Stimulated activated CD8-positive, alpha-beta memory T cell treated with anti-CD3 and anti-CD28 coated beads, Interleukin-4, amount 100 ng/mL, for 48 hours (primary cell): ENCODE measurements at places on chromosomes 4 and X.

- peak; percentile 100 for DNase-seq
Observed at GRCh38 chrX:1391707-1392375, at the start of gene SLC25A6. Gene SLC25A6, minus strand, starts transcription at chrX:1392113. Its CDS starts 104 bp downstream, at chrX:1392009.

GRCh38 chrX:42466332-42467046 is 311.5 kb downstream of the PPP1R2C start:
- no peak for DNase-seq

DNA sequence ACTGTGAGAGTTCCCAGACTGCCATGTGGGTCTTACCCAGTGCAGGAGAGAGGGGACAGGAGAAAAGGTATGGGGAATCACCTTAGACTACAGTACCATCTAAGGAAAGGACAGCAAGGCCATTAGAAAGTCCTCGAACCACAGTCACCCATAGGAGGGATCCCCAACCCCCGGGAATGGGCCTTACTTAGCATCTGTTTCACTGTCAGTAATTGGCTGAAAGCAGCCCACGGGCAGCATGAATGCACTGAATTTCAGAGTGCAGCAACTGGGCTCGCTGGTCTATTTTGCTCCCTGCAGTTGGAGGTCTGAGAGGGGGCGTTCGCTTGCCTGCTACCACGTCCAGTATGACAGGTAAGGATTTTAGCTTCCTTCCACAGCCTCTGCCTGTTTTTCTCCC is 50.4 kb upstream of the KLHL8 start:
- DNase-seq = no peak

DNA sequence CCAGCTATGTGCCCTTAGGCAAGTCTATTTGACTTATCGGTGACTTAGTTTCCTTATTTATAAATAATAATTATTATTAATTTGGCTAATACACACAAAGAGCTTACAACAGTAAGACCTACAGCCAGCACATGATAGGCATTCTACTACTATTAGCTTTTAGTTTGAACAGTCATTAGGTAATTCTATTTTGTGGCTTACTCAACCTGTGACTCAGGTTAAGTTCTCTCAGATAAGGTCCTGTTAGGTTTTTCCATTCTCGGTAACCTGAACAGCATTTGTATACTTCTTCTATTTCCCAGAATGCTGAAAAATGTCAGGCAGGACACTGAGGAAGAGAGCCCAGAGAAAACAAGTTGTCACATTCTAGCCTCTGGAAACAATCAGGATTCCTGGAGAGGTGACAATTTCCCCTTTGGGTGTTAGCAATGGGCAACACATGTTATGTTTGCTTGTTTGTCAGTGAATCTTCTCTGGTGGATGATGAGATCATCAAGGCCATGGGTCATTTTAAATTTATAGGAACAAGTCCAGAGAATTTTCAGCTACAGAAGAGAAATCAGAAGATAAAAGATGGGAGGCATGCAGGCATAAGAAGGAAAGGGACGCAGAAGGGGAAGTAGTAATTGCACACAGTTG is 2144.7 kb downstream of the PCDH7 start:
- DNase-seq = no peak

DNA sequence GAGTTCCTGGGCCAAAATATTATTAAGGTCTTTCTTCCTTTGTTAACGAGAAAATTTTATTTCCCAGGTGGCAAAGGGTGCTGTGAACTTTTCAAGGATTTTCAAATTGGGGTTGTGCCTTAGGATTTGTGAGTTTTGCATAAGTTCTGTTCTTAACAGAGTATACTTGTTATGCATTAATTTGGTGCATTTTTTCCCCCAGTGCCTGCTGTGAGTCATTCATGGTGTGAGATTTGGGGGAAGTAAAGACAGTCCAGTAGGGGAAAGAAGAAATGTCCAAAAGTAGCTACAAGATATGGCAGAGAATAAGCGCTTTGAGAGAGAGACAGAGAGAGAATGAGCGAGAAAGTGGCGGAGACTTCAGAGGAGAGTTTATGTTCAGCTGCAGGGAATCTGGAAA is 239.2 kb downstream of the ARHGAP10 start:
- no peak for DNase-seq

- DNase-seq = no peak
Observed at GRCh38 chr4:53089936-53090729, 228.0 kb downstream of the RASL11B start.

DNA sequence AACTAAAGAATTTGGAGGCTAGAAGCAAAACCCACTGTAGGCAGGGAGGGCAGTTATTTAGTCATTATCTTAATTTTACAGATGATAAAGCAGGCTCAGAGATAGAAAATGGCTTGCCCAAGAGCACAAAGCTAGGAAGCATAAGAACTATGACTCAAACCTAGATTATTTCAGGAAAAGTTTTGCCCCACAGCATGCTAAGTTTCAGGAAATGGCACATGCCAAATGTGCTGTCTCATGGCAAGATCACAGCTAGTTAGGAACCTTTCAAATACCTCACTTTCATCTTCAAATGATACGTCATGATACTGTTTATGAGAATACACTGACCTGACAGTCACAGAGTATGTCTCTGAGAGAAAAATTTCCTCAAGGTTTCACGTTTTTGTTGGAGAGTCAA is 78.5 kb upstream of the SPANXC start:
- no peak for DNase-seq

- DNase-seq = no peak
Observed at GRCh38 chr4:152464030-152464823, 71.7 kb downstream of the FBXW7 start.

GRCh38 chr4:114017120-114017917 is 37.9 kb upstream of the ARSJ start:
- no peak for DNase-seq

GRCh38 chr4:152385551-152385950 is 150.3 kb downstream of the FBXW7 start:
- no peak for DNase-seq

DNA sequence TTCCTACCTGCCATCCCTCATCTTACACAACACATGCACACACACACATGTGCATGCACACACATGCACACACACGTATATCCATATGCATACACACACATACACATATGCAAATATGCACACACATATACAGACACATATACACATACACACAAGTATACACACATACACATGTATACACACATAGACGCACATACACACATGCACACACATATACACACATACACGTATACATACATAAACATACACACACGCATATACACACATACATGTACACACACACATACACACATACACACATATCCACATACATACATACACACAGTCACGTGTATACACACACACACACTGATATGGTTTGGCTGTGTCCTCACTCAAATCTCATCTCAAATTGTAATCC is 37.0 kb upstream of the AFAP1 start:
- DNase-seq = no peak

DNA sequence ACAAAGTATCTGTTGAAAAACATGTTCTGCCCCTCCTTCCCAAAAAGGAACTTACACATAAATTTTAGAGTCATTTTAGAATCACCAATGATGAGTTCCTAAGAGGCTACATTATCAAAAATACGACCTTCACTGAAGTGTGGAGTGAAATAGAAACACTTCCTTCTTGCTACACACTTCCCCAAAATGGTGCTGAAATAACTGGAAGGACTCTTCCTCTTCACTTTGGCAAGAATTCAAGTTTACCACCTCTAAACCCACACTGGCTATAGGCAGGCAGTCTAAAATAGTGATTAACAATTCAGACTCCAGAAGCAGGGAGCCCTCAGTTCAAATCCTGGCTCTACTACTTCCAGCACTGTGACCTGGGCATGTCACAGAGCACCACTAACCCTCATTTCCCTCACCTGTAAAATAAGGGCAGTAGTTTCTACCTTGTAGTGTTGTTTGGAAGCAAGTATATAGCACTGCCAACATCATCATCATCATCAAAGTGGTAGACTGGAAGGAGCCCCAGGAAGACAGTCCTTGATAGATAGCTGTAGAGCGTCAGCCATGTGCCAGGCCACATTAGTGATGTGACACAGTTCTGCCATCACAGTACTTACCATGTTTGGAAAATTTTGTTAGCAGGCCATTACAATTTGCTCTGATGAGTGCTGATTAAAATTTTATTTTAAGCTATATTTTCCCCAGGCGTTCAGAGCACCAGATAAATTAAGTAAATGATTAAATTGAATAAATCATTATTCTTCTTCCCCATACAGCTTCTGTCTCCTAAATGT is 103.3 kb downstream of the PARM1 start:
- no peak for DNase-seq

- no peak for DNase-seq
Observed at GRCh38 chrX:21778236-21778635, 20.3 kb upstream of the SMPX start.

DNA sequence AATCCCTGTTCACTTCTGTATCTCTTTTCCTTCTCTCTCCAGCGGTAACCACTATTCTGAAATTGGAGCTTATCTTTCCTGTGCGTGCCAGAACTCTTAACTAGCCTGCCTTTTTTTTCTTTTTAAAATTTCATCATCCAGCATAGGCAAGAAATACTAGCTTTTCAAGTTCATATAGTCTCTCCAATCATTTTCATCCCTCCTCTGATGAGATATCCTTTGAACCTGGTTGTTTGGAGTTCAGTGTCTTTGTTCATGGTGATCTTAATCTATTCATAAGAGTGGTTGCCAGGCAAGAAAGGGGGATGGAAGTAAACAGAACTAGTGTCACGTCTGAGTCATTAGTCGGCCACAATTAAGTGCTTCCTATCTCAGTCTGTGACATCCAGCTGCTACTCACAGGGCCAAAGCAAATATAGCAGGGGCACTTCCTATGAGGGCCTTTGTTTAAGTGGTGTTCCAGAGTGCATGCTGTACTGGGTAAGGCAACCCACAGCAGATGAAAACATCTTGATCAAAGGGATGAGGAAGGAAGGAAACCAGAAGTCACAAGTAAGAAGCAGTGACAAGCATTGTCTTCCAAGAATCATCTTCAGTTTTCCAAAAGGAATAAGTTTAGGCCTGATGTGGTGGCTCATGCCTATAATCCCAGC is 56.4 kb upstream of the XIAP start:
- DNase-seq = no peak

GRCh38 chr4:185513489-185514181 is 21.7 kb downstream of the PDLIM3 start:
- no peak for DNase-seq

- peak; percentile 37 for DNase-seq
Observed at GRCh38 chr4:120071192-120071795, 4.6 kb upstream of the MAD2L1 start.

DNA sequence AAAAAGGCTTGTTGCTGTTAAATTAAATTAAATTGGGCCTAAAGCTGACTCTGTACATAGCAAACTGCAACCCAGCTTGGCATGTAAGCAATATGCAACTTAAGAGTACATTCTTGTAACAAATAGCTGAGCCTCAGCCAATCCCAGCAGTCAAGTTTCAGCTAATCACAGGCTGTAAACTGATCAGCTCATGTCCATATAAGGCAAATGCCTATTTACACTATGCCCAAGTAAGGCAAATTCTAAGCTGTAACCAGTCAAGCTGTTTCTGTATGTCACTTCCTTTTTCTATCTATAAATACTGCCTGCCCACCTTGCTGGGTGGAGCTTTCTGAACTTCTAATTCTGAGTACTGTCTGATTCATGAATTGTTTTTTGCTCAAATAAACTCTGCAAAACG is 429.1 kb upstream of the FTHL17 start:
- DNase-seq = no peak

DNA sequence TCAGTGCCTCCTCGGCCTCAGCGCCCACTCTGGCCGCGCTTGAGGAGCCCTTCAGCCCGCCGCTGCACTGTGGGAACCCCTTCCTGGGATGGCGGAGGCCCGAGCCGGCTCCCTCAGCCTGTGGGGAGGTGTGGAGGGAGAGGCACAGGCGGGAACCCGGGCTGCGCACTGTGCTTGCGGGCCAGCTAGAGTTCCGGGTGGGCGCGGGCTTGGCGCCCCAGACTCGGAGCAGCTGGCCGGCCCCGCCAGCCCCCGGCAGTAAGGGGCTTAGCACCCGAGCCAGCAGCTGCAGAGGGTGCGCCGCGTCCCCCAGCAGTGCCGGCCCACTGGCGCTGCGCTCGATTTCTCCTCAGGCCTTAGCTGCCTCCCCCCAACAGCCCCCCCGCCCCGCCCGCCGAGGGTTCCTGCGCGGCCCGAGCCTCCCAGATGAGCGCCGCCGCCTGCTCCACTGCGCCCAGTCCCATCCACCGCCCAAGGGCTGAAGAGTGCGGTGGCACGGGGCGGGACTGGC is 1137.0 kb downstream of the PCDH18 start:
- DNase-seq = no peak

DNA sequence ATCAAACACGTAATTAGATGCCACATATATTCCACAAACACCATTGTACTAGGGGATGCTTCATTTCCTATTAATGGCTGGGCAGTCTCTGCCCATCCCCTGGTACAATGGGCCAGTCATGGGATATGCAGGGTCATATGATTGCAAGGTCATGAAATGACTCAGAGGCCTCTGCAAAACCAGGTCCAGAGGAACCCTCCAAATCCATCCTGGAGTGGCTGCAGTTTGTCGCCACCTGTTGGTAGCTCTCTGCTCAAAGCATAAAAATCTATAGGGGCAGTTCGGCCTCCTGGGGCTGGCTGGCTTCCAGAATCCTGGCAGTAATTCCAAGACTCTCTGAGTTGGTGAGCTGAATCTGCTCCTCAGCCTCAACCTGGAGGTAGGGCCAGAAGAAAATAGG is 22.9 kb upstream of the PUDP start:
- peak; percentile 48 for DNase-seq

GRCh38 chr4:63302078-63302477 is 1107.2 kb downstream of the TECRL start:
- DNase-seq = no peak

DNA sequence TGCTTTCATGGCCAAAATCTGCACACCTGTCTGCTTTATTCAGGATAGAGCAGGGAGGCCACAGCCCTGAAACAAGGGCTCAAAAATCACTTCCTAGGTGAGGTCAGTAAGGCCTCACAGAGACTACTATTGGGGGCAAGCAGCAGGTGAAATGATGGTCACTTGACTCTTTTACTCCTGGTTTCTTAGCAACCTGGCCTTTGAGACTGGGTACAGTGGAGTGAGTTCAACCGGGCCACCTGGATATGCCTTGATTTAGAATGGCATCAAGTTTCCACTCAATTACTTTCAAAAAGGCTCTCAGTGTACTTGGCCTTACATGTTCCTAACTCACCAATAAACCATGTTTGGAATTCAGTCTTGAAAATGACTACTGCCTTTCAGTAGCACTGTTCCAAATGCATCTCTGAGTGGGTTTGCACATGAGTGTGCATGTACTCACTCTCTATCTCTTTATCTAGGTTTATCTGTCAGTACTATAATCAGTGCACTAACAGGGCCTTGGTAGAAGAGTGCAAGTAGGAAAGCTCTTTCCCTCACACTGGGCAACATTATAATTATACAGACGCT is 388.2 kb downstream of the OPHN1 start:
- DNase-seq = no peak
